ENCODE measurements at places on chromosomes 16 and 17.
A peak's percentile ranks its signal among the peaks of the same experiment; 100 is the strongest.

DNA sequence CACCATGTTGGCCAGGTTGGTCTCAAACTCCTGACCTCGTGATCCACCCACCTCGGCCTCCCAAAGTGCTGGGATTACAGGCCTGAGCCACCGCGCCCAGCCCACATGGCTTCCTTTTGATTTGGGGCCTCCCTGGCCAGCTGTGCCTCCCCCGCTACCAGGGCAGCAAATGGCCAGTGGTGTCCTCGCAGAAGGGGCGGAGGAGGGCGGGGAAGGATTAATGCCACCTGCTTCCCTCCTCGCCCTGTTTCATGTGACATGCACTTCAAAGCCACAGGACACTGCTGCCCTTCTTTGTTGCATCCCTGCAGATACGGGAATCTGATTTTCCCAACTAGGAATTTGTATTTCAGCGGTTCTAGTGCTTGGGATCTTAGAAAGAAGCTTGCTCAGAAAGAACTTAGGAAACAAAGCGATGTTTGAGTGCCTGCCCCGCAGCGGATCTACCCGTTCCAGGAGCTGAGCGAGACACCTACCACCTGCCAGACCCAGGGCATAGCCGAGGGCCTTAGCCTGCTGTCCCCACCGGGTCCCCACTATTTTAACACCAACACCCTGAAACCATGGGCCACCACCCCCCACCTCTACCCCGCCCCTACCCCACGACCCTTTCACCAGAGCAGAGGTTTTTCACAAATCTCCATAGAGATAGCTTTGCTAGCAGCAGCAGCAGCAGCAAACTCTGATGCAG is 37.7 kb upstream of the CCDC182 start:
- no peak for DNase-seq

DNA sequence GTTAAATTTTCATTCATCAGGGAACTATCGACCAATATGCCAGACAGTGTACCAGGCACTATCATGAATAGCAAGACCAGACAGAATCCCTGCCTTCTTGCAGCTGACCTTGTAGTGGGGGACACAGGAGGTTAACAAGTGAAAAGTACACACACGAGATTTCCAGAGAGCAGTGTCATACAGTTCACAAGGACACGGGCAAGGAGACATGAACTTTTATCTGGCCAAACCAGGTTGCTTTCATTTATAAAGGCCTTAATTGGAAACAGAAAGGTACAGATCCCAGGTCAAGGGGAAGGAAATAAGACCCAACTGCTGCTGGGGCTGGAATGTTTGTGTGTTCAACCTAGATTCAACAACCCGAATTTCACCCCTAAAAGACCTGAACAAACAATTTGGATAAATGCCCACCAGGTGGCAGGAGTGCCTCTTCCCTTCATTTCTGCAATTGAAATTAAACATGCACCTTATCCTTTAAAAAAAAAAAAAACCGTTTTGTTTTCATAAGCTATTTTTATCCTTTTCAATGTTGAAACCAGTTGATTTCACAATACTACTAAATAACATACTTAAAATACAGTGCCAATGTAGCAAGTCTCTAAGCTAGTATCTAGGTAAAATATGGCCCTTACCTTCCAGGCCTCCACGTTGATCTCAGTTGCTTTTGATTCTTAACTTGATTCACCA is 65.9 kb downstream of the EMP2 start:
- peak; percentile 9 for DNase-seq

DNA sequence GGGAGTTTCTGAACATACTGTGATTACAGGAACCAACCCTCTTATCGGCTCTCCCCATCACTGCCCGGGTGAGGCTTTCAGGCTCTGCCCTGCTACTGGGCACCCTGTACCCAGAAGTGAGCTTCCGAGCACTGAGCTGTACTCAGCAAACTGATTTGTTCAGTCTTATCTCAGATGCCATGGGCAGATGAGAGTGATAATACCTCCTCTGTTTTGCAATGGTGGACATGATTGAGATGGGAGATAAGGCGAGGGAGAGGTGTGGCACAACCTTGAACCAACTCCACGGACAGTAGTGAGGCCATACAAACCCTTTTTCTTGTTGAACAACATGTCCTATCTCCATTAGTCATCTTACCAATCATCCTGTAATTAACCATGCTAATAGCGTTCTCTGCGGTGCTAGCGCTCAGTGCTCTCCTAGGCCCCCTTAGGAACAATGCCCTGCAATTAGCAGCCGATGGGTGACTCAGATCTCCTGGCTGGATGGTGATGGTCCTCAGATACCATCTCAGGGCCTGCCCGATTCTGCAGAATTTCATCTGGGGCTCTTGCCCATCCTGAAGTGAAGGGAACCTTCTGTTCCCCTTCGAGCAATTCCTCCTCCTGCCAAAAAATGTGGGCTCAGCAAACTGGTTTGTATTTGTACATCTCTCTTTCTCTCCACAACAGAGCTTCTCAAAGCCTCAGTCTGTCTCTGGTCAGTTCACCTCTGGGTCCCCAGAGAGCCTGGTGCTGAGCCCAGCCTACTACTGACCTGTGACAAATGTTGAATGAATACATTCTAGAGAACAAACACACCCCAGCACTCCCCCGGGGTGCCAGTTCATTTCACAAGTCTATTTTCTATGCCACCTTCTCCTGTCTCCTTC is 139.3 kb upstream of the IRX3 start:
- DNase-seq = no peak

DNA sequence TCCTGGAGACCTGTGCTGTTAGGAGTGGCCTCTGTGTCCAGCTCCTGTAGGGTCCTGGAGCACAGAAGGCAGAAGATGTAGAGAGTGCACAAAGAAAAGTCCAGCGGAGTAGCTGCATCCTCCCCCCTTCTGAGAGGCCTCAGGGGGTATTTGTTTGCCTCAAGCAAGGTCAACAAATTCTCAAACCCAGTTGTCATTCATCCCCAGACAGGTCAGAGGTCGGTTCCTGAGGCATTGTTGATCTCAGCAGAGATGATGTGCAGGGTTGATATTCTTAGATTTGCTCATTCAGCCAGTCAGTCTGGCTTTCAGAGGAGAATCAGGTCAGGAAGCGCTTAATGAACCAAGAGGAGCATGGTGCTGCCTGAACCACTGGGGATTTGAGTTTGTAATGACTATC is 8.3 kb upstream of the RBFOX1 start:
- no peak for DNase-seq

GRCh38 chr17:50221864-50222545 is 20.6 kb upstream of the COL1A1 start:
- DNase-seq = no peak

DNA sequence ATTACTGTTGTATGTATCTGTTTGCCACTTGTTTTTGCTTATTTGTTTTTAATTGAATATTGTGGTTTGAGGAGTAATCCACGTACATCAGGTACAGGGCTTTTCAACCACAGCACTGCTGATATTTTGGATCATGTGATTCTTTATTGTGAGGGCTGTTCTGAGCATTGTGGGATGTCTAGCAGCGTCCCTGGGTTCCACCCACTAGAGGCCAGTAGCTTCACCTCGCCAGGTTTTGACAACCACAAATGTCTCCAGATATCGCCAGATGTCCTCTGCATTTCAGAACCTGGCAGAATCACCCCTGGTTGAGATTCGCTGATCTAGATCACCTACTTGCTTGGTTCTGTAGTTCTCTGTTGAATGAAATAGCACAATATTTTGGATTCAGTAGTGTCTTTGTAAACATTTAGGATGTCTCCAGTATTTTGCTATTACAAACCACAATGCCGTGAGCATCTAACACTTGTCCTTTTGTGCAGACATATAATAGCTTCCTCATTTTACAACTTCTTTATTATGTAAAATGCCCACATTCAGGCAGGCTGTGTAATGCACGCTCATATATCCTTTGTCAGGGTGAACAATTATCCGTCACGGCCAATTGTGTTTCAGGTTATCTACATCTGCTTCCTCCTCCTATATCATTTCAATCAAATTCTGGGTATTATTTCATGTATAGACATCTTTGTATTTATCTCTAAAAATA is 380.3 kb downstream of the SNX29 start:
- no peak for DNase-seq

DNA sequence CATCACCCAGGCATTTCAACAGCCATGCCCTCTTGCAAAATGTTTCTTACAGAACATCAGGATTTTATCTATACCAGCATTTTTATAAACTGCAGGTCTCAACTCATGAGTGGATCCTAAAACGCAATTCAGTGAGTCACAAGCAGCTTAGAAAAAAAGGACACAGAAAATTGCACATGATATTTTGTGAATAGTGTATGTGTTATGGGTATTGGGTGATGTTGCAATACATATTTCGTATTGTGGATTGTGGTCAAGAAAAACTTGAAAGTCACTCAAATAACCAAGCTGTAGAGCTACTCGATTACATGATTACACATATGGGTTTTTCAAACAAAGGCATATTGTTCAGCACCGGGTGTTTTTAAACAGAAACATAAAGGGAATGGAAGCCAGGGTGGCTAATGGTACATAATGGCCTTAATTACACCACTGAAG is 1.4 kb downstream of the WIPI1 start:
- no peak for DNase-seq
